Cortex of kidney (tissue), 1 donor: ENCODE measurements at places on chromosomes 1 and 21.

DNA sequence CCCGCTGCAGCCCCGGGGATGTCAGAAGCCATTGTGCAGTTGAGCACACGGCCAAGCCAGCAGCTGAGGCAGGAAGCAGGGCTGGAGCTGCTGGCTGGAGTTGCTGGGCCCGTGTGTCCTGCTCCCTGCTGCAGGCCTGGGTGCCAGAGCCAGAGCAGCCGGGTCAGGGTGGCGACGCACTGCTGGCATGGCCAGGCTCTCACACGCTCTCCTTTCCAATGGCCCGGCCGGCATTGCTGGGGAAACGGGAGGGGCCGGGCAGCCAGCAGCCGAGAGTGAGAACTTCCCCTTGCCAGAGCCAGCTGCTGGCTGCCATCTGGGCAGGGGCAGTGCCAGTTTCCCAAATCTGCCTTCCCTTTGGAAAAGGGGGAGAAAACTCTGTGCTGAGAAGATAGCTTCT lies 82.4 kb upstream of the PROX1 start:
- DNase-seq = no peak

DNA sequence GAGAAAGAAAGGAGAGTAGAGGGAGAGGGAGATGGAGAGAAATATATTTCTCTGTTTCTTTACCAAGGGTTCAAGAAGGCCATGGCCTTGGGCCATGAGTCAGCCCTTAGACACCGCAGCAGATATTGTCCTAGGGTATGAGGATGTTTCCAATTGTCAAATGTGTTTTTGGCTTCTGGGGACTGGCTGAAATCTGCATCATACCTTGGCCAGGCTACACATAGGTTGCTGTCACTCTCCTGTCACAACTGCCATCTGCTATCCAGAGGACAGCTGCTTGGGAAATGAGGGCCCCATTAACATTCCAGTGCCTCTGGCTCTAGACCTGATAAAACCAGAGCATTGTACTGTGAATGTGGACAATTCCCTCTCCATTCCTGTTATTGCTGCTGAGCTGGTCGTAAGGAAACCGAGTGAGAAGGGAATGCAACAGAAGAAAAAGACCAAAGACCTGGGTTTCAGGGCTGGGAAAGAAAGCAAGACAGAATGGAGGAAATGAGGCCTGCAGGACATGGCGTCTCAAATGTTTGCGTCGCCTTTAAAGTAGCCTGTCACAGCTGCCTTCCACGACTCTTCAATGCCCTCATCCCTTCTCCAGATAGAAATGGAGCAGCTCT lies 8.8 kb upstream of the PIGC start:
- no peak for DNase-seq

- DNase-seq = no peak
Measured at GRCh38 chr1:183841550-183841949, 36.6 kb downstream of the RGL1 start.

GRCh38 chr21:36624105-36624504 lies 74.8 kb upstream of the SIM2 start:
- DNase-seq = no peak

GRCh38 chr21:17732306-17732705 lies 86.8 kb downstream of the C21orf91 start:
- DNase-seq = no peak

- no peak for DNase-seq
Measured at GRCh38 chr1:65503427-65503826, 83.0 kb downstream of the LEPR start.

- no peak for DNase-seq
Measured at GRCh38 chr1:56360021-56360420, 219.3 kb downstream of the PLPP3 start.

- DNase-seq = no peak
Measured at GRCh38 chr1:229454056-229454455, 20.2 kb upstream of the ACTA1 start.

DNA sequence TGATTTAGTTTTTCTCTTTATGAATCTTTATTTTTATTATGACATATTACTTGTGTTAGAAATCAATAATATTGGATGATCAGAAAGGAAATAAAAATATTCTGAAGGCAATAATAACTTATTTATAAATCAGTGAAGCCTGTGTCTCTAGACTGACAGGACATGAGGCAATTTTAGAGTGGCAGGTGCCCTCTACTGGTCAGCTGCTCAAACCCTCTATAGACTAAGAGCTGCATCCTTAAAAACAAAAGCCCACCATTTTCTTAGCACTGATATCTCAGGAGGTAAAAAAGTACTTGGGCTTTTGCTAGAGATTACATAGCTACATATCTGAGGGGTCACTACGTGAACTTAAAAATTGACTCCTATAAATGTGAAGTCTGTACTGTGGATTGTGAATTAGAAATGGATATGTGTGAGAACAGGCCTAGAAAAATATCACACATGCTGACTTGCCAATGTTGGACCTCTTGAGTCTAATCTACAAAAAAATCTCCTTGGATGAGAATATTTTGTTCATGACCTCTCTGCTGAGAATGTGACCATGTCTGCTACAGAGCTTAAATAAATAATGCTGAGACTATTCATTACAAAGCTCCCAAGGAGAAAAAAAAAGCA lies 597.9 kb upstream of the ADAMTS5 start:
- no peak for DNase-seq
